Suppressor macrophage (primary cell): ENCODE measurements at places on chromosomes 16 and 17.
A peak's percentile ranks its signal among the peaks of the same experiment; 100 is the strongest.

DNA sequence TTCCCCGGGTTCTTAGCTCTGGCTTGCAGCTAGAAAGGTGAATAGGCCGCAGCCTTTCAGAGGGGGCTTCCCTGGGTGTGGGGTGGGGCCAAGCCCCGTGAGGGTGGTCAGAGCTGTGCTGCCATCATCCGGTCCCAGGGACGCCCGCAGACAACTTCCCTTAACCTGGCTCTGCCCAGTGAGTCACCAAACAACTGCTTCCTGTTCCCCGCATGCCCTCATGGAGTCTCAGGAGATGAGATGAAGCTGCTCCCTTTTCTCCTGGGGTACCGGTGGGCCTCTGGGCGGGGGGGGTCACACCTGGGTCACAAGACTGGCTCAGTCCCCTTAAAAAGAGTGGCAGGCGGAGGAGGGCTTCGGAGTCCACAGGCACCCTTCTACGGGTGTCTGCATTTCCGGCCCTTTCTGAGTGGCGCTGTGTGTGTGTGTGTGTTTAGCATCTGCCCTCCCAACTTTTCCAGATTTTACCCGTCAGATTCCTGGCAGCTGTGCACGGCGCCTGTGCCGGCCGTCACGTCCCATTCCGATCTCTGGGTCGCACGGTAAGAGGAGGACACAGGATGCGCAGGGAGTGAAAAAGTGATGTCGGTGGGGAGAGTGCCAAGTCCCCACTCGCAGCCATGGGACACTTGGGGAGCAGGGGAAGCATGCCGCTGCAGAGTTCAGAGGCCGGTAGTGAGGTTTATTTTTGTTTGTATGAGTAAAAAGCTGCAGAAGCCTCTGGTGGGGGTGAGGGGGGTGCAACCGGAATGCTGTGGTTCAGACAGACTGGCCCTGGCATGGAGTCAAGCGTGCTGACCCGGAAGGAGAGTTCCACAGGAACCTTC, 16.8 kb downstream of the HIC1 start:
- peak; percentile 59 for DNase-seq

DNA sequence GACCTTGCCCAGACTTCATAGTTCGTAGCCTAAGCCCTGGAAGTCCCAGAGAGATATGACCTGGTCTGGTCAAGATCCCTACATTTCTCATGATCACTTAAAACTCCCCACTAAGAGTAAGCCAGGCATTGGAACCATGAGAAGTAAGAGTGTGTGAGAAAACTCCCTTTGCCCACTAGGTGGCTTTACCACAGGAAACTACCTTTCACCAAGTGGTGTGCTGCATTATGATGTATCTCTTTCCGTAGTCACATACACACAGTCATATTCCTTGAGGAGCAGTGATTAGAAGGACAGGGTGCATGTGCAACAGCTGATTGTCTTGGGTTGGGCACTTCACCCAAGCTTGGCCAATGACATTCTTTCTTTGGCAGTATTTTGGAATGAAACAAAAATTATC, 639.3 kb downstream of the KCNJ2 start:
- DNase-seq: no peak

DNA sequence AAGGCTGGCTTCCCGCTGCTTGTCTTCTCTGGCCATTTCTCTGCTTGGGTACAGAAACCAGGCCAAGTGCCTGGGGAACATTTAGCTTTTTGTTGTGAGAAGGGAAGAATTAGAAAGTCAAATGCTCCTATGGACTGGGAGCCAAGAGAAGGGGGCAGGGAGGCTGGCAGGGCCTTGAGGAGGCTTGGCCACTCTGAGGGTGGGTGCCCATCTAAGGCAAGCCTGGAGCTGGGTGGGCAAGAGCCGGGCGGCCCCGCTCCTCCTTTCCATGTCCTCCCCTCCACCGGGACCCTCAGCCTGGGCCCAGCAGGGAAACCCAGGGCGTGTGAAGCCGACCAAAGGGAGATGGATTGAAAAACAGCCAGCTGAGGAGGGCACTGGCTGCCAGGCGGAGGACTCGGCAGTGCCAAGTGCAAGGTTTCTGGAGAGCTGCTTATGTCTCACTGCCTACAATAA, 69.4 kb downstream of the NTN1 start:
- DNase-seq: no peak

DNA sequence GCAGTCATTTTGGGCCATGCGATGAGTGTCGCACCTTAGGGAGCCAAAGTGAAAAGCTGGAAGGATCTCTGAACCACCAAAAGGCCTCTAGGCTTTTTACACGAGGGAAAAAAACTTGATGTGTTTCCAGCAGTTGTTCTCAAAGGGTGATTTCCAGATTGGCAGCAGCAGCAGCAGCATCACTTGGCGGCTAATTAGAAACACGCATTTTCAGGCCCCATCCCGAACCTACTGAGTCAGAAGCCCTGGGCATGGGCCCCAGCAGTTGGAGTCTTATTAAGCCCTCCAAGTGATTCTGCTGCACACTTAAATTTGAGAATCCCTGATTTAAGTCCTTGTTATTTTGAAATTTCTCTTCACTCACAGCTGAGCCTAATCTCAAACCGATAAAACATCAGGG, 25.3 kb upstream of the PYY start:
- no peak for DNase-seq

DNA sequence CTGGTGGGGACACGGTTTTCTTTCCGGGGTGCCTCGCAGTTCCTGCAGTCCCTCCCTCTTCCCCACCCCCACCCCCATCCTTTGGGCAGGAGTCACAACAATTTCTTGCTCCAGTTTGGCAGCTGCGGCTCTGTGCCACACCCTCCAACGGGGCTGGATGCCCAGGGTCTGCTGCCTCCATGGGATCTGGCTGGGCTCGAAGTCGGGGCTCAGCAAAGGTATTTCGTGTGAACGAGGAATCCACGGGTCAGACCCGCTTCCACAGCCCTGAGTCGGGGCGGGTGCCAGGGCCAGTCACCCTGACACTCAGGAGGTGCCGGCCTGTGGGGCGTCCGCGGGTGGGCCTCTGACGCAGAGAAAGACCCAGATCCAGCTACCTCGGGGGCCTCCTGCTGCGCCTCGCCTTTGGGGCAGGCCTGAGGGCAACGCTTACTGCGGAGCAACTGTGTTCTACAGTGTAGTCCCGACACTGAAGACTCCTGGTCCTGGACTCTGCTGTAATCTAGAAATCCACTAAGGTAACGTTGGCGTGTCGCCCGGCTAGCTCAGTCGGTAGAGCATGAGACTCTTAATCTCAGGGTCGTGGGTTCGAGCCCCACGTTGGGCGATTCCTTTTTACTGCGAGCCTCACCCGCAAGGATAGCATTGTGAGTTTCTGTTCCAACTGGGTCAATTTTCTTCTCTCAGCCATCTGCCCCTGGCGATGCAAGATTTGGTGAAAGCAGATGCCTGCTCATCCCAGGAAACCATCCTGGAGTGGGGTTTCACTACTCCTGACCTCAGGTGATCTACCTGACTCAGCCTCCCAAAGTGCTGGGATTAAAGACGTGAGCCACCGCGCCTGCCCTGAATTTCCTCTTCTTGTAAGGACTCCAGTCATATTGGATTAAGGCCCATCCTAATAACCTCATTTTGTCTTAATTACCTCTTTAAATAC, 12.6 kb upstream of the OR1F1 start:
- DNase-seq: no peak

GRCh38 chr16:4091240-4092012, 24.8 kb downstream of the ADCY9 start:
- DNase-seq: no peak

DNA sequence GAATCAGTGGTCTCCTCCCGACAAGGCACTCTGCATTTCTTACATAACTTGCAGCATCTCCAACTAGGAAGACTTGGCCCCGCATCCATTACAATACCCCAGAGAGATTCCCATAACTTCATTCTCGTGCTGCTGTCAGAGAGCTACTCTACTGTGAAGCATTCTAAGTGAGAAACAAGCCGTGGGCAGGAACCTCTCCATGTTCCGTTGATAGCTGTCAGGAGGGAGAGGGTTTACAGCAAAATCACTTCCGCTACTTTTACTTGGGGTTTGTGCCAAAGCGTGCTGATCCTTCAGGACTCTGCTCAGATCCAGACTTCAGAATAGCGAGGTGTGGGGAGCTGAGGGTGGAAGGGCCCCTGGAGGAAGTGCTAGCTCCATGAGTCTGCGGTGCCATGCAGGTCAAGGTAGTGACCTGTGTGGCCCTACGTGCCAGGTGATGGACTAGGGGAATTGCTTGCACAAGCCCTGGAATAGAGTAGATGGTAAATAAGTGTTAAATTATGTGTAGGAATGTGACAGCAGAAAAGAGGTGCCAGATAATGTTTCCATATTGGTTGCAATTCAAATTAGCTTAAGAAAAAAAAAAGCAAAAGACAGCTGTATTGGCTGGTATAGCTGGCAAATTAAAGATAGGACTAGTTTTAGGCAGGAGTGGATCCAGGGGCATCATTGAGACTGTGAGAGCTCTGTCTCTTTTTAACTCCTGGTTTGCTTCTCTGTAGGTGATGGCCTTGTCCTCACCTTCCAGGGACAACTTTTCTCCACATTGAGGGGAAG, 358.5 kb upstream of the ERCC4 start:
- DNase-seq: no peak

DNA sequence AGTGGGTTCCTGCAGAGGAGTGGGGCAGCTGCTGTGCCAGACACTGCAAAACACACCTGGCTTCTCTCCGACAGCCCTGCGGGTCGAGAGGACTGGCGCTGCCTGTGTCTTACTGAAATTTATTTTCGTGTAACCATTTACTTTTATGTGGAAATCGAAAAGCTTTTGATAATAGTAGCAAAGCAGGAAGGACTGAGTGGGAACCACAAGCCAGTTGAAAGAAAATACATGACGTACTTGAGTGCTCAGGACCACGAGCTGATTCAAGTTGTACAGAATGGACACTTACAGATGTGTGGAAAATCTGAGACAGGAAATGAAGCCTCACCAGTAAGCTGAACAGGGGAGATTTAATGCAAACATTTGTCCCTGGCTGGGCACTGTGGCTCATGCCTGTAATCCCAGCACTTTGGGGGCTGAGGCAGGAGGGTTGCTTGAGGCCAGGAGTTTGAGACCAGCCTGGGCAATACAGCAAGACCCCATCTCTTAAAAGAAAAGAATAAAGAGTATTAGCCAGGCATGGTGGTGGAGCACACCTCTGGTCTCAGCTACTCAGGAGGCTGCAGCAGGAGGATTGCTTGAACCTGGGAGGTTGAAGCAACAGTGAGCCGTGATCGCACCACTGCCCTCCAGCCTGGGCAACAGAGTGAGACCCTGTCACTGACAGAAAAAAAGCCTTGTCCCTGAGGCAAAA, 11.3 kb upstream of the RPL13 start:
- DNase-seq: no peak

DNA sequence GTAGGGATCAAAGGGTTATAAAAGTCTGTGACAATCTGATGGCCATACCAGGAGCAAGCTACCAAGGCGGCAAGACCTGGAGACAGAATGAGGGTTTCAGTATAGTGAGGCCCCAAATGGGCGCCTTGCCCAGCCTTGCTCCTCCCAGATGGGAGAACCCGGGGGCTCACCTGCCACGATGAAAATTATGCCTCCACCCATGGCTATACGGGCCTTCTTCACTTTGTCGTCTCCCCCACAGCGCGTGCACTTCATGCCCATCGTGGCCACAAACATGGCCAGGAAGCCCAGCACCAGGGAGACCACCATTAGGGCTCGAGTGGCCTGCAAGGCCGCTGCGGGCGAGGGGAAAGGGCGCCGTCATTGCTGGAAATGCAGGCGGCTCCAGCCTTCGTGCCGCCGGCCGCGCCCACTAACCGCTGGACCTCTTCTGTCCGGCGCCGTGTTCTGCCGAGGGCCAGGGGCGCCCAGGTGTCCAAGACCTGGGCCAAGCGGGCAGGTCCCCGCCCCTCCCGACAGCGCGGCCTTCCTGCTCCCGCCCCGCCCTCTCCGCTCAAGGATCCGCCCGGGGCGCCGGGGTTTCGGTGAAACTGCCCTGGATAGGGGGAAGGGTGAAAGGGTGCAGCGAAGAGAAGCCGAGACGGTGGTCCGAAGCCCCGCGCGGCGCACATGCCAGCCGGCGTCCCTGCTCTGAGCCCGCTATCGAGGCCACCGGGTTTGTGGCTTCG, 1.5 kb downstream of the CLDN7 start:
- no peak for DNase-seq

DNA sequence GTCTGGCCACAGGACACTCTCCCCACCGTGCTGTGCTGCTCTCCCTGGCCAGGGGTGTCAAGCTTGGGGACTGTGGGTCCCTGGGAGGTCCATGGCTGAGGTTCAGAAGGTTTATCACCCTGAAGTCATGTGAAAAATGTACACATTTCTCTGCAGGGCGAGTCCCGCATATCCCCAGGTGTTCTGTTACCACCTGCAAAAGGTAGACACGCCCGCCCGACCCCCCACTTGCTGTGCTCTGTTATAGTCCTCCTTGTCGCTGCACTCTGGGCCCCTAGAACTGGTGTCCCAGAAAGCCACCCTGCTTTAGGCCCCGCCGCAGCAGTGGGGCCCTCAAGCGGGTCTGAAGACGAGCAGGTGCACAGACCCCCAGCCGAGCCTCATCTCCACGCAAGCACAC, 11.8 kb downstream of the JPT2 start:
- no peak for DNase-seq

DNA sequence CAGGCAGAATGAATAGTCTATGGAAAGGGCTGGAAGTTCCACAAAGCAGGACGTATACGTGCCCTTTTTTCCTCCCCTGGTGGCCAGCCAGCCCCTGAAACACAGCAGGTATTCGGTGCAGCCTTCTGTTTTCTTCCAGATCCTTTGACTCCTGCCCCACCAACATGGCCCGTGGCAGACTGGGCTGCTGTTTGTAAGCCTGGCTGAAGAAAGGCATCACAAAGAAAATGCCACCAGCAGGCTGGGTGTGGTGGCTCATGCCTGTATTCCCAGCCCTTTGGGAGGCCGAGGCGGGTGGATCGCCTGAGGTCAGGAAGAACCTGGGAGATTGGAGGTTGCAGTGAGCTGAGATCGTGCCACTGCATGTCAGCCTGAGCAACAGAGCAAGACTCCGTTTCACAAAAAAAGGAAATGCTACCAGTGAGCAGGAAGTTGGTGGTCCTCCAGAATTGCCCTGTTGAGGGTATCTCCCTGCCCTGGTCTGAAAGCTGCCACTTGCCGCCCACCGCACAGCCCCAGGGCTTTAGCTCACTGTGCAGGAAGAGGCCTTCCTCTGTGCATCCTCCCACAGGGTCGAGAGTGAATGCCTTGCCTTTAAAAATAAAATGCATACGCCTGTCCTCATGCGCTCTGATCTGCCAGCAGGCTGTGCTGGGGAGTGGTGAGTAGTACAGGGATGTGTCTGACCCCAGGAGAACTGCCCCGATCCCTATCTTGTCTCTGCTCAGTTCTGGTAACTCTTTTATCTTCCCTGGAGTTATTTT, 587.7 kb downstream of the MAF start:
- peak; percentile 72 for DNase-seq

GRCh38 chr16:88350922-88351321, 31.8 kb upstream of the ZNF469 start:
- DNase-seq: no peak
